Stimulated activated CD4-positive, alpha-beta T cell treated with anti-CD3 and anti-CD28 coated beads, Interleukin-15, amount 100 ng/mL, for 1 hour (primary cell): ENCODE measurements at places on chromosomes 6 and 20.

GRCh38 chr6:151639750-151640149 lies 145.9 kb downstream of the CCDC170 start:
- DNase-seq = no peak

DNA sequence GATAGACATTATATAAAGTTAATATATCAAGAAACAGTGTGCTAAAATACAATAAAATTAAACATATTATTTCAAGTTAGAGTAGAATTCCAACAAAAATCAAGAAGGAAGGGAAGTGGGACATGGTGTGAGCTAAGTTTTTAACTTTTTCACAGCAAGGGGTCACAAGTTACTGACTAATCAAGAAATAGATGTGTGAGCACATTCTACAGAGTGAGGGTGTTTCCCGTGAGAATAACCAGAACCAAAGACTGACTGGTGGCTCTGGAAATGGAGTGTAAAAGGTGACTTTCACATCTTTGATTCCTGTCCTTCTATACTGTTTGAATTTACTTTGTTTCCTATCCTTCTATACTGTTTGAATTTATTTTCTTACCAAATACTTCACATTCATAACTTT lies 206.6 kb downstream of the TASP1 start:
- DNase-seq = no peak

DNA sequence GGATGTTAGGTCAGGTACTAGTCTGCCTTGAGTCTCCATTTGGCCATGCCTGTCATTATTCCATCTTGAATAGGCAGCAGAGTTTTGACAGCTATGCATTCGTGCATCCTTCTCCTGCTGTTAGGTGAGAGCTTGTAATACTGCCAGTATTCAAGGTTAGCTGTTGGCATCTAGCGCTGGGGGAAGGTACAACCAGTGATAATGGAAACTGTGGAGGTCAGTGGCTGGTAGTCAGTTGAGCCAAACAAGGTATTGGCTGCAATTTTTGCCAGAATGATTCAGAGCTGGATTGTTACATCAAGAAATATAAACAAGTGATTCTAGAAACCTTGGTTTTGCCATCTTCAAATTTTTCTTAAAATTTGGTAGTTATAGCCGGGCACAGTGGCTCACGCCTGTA lies 6.5 kb downstream of the FAM8A1 start:
- DNase-seq = no peak

GRCh38 chr20:10667560-10668167 lies 6.1 kb downstream of the JAG1 start:
- DNase-seq = no peak

- no peak for DNase-seq
Observed at GRCh38 chr20:24762791-24763350, 186.2 kb upstream of the CST7 start.

- no peak for DNase-seq
Observed at GRCh38 chr6:46794068-46794467, 879 bp downstream of the MEP1A start.

- DNase-seq = no peak
Observed at GRCh38 chr6:139597771-139598755, 223.6 kb upstream of the CITED2 start.

DNA sequence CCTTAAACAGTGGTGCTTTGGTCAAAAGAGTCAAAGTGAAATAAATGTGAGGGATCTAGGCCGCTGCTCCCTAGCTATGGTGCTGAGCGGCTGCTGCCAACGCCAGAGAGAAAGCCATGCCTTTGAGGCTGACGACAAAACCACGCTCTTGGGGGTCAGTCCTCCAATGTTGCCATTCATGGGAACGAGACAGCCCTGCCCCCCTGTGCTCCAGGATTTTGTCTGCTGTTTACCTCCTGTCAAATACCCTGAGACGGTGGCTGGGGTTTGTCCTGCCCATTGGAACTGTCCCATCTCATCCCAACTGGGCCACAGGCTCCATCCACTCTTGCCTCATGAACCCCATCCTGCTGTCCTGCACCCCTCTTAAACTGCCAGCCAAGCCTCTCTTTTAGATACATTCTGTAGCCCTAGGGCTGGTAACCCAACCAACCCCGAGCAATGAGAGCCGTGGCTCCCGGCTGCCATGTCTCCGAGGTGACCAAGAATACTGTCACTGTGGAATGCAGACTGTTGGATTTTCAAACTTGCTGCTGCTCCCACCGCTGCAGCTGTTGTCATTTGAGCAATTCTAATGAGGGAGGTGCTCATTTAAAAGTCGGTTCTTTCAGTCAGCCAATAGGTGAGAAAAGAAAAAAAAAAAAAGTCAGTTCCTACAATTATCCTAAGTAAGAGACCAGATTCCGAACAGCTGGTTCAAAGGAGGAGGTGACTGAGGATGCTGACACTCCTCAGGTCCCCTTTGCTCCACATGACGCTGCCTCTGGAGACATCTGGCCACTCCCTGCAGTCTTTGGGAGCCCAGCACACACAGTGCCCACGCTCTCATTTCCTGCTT lies 73.1 kb upstream of the QKI start:
- DNase-seq = no peak

- no peak for DNase-seq
Observed at GRCh38 chr6:110813338-110814101, 1.7 kb downstream of the CDK19 start.
